ENCODE measurements at places on chromosomes 7 and 10. TPM values are rescaled to one million over a fixed set of nuclear protein-coding genes. Genes with fewer than 3 reads are reported as not detected.

DNA sequence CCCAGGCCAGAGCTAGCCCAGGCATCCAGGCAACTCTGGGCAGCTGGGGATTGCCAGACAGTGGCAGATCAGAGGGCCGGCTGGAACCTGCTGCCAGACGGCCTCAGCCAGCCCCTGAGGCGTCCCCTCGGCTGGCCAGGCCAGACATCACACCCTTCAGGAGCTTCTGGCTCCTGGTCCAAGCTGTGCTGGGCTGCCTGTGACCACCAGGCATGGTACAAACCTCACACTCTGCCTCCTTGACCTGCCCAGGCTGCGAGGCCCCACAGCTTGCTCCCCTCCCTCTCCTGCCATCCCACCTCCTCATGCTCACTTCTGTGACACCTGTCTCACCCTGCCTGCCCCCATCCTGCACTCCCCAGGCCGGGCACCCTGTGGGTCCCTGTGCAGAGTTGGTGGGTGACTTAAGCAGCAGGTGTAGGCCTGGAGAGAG, 5.7 kb downstream of the DEPP1 start:
- DNase-seq, result no peak

- no peak for DNase-seq
These were observed 105.5 kb downstream of the SEMA3D start for GRCh38 chr7:85081392-85081791.

DNA sequence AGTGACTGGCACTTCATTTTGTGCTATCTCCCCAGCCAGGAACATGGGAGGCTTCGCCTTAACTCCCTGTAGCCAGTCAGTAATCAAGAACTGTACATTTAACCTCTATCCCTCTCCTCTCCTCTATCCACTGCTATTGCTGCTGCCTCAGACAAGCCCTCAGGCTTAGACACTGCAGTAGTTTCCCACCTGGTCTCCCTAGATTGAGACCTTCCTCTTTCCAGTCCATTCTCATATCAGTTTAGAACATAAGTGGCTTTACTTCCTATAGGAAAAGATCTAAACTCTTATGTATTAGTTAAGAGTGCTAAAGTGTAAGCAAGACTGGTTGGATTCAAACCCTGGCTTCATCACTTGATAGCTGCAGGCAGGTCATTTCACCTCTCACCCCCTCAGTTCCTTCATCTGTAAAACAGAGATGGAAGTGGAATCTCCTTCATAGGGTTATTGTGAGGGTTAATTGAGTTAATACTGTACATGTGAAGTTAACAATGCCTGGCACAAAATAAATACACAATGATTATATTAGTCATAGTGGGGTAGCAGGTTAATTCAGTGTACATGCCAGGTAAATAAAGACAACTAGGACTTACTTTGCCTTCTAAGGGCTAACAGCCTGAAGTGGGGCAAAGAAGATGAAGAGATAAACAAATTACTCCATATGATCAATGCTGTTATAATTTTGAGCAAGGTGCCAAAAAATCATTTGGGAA, 76.1 kb downstream of the ZNF277 start:
- no peak for DNase-seq

The GDF2 gene
- not detected for total RNA-seq

All from esophagus muscularis mucosa (tissue), 4 donors.